ENCODE measurements at places on chromosomes 1 and 21.

DNA sequence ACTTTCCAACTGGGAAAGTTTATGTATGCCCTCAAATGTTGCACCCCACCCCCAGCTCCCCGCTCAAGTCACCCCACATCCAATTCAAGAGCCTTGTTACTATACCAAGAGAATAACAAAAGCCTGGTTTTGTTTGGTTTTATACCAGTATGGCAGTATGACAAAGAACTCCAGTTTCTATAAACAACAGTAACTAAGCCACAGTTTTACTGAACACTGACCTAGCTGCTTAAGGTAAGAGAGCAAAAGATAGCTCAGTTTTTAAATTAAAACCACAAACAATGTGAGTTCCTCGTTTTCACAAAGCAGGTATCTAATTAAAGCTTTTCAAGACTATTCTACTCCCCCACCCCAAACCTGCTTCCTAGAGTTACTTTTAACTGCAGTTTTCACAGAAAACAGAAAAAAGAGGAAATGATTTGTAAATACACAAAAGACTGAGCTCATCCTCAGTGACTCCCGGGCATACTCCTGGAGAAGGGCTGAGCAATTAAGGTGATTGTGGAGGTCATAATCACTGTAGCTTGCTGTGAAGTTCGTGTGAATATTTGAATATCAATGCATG lies 59.3 kb upstream of the LHX8 start:
- no peak for DNase-seq

DNA sequence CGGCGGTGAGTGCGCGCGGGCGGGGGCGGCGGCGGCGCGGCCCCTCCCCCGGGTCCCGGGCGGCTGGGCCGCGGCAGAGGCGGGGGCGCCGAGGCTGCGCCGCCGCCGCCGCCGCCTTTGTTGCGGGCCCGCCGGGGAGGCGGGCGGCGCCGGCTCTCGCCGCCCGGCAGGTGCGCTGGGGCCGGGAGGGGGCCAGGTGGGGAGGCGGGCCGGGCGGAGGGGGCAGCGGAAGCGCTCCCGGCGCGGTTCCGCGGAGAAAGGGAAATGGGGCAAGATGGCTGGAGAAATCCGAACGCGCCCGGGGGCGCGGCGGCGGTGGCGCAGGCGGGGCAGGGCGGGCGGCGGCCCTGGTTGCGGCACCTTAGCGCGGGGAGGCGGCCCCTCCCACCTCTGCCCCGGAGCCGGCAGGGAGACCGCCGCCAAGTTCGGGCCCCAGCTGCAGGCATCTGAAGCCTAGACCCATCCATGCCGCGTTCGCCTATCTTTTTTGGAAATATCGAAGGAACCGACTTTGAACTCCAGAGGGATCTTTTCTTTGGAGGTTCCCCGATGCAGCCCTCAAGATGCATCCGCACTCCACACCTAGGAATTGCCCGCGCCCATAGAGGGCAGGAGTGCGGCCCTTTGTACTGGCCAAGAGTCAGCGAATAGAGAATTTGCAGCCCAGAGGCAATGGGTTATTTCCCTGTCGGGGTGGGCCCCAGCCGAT lies 479 bp downstream of the POGK start:
- peak; percentile 46 for DNase-seq

DNA sequence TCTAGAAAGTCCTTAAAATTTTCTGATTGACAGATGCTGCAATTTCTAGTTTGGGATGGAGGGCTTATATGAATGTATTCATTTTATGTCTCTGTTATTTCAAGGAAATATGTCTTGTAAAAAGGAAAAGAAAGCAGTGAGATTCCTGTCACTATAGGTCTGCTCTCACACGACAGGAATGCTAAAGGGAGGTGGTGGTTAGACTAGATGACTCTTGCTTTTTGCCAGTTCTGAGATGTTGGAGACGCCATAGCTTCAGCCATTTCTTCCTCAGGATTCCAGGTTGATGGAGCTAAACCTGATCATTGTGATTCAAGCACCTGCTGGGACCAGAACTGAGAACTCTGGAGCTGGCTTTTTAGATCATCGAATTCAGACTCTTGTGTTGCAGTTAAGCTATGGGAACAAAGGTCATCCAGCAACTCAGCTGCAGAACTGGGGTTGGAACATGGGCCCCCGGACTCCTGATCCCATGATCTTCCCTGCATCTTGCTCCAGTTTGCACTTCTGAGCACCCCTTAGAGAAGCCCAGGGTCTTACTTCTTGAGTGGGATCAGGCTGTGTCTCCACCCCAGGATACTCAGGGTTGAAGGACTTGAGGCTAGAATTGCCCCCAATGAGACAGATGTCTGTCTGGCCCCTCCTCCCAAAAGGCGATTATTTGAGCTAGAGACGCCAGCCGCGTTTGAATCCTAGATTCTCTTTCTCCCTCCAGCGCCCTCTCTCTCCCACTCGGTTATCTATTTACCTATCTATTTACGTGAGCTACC lies 46.7 kb upstream of the FOXO6 start:
- DNase-seq, result no peak

DNA sequence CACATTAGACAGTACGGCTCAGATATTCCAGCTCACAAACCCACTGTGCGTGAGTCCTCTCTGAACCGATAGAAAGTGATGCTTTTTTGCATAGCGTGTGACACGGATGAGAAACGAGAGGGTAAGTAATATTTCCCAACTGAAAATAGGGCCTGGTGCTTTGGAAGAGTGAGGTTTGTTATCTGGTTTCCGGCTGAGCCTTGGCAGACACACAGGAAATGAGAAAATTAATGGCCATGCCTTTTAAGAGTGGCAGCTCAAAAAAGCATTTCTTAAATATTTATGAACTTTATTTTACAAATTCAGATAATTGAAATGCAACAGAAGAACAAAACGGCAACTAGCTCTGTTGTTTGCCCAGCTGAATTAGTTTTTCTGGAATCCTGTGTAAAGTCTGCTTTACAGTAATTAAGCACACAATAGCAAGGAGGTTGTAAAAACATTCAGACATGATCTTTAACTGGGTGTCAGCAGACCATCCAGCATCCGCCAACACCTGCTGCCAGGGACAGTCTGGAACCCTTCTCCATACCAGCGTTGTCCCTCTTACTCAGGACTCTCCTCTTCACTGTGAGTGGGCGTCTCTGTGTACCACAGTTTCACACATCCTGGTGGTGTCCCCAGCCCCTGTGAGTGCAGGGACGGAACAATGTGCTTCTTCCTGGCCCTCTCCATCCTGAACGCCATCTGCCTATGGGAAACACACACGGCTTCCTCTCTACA lies 155.4 kb downstream of the PGBD5 start:
- no peak for DNase-seq

- DNase-seq, result peak; percentile 51
Measured at GRCh38 chr1:22709227-22709626, 1.4 kb upstream of the EPHB2 start.
